ENCODE measurements at places on chromosomes 5 and 9.

DNA sequence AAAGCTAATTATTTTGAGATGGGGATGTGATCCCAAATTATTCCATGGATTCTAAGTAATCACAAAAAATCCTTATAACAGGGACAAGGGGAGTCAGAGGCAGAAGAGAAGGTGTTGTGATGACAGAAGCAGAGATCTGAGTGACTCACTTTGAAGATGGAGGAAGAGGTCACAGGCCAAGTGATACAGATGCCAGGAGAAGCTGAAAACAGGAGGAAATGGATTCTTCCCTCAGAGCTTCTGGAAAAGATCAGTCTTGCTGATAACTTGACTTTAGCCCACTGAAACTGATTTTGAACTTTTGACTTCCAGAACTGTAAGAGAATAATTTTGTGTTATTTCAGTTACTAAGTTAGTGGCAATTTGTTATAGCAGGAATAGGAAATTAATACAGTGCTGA, 105.3 kb downstream of the GCNT1 start:
- no peak for DNase-seq

GRCh38 chr5:55324815-55325418, 17.1 kb downstream of the MTREX start:
- DNase-seq: no peak

GRCh38 chr5:56056875-56057274, 62.1 kb upstream of the IL6ST start:
- no peak for DNase-seq

DNA sequence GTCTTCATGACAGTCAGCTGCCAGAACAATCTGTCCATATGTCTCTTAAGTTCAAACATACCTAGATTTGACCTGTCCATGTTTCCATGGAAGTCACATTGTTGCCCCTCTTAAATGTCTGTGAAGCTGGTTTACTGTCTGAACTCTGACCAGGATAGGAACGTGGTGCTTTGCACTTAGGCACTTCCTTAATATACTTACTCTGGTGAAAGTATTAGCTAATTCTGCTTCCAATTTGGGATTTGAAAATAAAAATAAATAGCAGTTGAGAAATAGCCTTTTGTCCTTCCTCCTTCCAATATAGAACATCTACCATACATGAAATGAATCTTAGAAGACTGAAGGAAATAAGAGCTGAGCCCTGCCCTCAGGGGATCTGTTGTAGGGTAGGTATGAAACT, 524.5 kb upstream of the CLINT1 start:
- no peak for DNase-seq

- no peak for DNase-seq
Observed at GRCh38 chr5:127216143-127216542, 74.5 kb upstream of the MEGF10 start.

GRCh38 chr9:5839572-5839902, 6.6 kb upstream of the ERMP1 start:
- DNase-seq: no peak

DNA sequence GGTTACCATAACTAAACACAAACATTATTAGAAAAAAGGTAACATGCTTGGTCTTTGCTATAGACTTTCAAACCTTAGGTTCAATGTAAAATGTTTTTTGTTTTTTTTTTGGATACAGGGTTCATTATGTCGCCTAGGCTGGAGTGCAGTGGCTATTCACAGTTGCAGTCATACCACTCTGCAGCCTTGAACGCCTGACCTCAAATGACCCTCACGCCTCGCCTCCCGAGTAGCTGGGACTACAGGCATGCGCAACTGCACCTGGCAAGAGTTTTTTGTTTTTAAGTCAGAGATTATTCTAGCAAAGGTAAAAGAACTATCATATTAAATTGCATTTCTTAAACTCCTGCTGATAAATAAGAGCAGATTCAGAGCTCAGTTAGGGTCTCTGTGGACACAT, 55.1 kb upstream of the NR5A1 start:
- DNase-seq: no peak

DNA sequence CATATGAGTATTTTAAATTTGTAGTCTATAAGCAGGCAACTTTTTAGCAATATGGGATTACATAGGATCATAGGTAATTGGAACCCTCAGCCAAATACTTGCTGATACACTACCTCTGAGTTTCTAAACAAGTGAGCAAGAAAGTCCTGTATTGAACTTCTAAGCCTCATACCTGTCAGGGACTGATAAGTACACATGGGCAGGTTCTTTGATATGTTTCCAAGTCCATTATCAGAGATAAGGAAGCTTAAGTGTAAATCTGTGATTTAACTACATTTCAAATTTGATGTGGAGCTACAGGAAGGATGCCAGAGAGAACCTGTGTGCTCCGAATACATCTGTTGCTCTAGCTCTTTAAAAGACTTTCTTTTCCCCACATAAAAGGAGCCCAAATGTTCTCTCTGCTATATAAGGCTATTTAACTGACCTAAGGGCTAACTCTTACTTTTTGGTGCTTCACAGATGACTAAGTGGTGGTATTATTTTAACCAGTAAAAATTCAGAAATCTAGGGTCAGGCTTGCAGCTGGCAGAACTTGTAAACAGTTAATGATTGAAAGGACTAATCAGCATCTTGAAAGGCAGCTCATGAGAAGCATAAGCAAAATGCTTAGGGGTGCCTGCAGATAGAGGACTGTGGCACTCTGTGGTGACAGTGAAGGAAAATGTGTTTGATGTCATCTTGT, 228.6 kb downstream of the NR3C1 start:
- DNase-seq: no peak

DNA sequence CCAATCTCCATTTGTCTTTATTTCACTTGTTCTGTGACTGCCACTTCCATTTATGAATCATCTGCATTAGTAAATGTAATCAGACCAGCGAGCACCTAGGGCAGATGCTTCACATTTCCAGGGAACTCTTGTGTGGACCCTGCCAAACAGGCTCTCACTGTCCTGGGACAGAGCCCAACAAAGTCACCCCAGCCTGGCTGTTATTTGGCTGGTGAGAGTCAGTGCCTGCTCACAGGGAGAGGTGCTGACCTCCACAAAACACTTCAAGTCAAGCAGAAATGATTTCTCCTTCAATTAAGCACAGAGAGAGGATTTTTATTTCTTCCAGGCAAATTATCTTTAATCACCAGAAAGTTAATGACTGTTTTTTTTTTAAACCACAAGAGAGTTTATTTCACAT, 568.0 kb downstream of the MTRR start:
- DNase-seq: no peak

DNA sequence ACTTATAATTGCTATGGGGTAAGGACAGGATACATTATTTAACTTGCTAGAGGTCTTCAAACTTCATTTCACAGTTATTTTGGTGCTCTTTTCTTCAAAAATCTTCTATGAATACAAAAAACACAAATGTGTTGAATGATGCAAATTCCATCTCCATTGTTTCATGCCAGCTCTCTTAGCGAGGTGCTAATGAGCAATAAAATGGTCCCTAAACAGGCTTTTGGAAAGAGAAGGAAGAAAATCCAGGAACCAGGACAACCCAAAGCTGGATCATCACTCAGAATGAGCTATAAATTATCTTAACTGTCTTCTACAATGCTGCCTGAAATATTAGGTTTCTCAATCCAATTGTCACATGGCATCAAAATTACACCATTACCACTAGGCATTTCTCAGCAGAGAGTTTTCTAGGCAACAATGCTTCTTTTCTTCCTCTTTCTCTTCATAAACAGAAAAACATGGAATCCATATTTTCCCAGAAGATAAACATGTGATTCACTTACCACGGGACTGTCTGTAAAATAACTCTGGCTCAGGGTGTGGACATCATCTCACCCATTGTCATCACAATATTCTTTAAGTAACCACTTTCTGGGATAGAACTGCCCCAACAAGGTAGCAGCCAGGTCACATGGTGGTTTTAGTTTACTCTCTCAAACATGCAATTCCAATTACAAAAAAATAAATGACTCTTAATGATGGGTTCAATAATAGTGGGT, 249.4 kb downstream of the NPR3 start:
- DNase-seq: no peak

- peak; percentile 68 for DNase-seq
Observed at GRCh38 chr9:125889476-125890419, 142.6 kb downstream of the PBX3 start.

DNA sequence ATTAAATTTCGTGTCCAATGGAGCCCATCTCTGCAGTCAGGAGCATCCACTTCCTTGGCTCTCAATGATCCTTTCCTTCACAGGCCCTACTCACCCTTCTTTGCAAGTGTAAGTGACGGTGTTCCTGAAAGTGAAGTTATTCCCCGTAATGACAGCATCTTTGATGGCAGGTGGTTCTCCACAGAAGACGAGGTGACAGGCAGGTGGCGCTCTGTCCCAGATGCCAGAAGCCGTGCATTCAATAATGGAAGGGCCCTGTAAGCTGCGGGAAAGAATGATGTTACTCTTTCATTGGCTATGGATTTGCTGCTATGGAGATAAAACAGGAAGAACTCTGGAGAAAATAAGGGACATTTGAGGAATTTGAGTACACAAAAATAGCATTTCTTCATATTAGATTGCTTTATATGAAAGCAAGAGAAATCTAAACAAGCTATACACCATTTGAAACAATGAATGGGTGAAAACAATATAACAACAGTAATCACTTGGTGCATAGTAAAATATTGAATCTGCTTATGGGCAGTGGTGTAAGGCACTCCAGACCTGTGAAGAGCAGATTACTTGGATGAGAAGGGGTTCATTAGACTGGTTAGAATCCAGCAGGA, 89.9 kb upstream of the TXNDC8 start:
- DNase-seq: peak; percentile 77

GRCh38 chr5:39605145-39605544, 180.4 kb upstream of the DAB2 start:
- DNase-seq: no peak

- no peak for DNase-seq
Observed at GRCh38 chr9:121122246-121123032, 47.7 kb downstream of the CNTRL start.

GRCh38 chr5:180860273-180860886, 696 bp downstream of the ZFP62 start:
- peak; percentile 73 for DNase-seq

- DNase-seq: no peak
Observed at GRCh38 chr5:76482984-76483383, 79.9 kb downstream of the IQGAP2 start.

DNA sequence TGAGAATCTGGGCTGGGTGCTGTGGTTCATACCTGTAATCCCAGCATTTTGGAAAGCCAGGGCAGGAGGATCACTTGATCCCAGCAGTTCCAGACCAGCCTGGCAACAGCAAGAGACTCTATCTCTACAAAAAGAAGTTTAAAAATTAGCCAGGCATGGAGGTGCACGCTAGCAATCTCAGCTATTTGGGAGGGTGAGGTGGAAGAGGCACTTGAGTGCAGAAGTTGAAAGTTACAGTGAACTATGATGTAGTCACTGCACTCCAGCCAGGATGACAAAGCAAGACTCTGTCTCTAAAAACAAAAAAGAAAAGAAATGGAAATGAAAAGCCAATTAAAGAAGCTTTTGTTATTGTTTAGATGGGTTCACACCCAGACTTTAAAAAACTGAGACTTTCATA, 131.6 kb upstream of the RASA1 start:
- DNase-seq: no peak

DNA sequence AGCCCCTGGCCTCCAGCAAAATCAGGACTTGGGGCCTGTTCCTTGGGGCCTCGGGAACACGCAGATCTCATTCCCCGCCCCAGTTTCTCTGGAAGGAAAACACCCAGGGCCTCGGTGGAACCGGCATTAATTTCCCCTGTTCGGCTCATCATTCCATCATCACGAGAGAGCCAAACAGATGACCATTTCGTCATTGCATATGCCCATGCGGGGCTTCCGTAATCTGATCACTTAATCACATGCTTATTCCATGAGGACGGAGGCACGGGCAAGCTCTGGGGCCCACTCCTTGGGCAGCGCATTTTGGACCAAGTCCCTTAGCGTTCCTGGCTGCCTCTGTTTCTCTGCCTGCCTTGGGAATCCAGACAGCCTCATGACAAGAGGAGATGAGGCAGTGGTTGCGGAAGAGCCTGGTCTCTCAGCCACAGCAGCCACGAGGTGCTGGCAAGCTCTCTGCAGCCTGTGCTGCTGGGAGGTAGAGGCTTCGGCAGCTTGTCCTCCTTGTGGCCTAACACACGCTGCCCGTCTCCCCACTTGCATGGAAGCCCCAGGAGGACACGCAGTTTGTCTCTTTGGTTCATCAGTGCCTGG, 65.0 kb upstream of the IER5L start:
- no peak for DNase-seq

DNA sequence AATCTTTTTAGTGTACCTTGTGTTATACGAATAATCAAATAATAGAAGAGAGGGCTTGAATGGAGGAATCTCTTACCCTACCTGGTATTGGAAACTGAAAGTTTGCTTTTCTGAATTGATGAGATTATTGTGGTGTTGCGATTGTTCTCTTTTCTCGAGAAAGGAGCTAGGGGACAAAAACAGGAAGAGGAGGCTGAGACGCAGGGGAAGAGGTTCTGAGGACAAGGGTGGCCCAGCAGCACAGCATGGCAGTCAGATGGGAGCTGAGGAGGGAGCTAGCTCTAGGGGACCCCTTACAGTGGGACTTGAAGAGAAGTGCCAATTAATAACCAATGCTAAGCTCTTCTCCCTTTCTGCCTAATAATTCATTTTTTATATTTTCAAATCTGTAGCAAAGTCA, 183.3 kb upstream of the DMAC1 start:
- DNase-seq: no peak

All from WTC11 (cell line).